ENCODE measurements at places on chromosomes 16 and 17.

- DNase-seq: no peak
Measured at GRCh38 chr17:17403899-17404576, 72.8 kb upstream of the MED9 start.

DNA sequence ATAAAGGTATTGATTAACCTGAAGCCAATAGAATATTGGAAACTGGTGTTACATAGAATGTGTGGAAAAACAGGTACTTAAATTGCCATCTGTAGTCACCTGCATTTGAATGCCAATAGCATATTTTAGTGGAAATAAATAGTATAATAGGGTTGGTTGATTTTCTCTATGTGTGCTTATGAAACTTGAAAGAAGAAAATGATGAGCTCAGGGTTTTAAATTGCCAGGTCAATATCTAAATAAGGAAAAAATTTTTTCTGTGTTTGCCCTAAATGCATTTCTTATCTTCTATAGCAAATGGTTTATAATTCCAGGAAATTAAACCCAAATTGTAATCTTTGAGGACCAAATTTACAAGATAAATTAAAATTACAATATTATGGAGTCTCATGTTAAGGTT lies 626.6 kb downstream of the CDH8 start:
- no peak for DNase-seq

GRCh38 chr16:4489030-4489429 lies 12.8 kb downstream of the HMOX2 start:
- peak; percentile 88 for DNase-seq

DNA sequence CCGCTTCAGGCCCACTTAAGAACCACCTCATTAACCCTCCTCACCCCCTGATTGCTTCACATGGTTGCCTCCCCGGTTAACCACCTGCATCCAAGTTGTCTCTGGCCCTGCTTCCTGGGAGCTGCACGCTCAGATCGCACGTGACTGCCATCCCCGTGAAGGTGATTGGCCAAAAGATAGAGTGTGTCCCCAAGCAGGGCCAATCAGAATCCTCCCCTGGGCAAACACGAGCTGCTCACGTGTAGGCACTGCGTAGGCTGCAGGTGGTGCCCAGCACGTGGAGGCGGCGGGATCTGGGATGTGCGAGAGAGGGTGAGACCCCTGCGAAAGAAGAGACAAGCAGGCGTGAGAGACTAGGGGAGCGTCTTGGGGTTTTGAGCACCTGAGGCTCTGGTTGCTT lies 111.8 kb upstream of the CRHR1 start:
- DNase-seq: no peak

GRCh38 chr17:31900877-31901276 lies 631 bp downstream of the UTP6 start:
- peak; percentile 40 for DNase-seq

DNA sequence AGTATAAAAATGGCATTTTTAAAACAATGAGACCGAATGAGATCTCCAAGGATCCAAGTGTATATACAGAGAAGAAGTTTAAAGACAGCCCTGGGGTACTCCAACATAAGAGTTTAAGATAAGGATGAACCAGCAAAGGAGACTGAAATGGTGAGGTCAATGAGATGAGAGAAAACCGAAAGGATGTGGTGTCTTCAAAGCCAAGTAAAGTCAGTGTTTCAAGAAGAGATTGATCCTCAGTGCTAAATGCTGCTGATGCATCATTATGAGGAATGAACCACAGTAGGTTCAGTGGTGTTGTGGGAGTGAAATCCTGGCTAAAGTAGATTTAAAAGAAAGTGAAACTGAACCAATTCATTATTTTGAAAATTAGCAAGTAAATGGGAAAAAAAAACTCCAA lies 38.1 kb upstream of the NLK start:
- no peak for DNase-seq

DNA sequence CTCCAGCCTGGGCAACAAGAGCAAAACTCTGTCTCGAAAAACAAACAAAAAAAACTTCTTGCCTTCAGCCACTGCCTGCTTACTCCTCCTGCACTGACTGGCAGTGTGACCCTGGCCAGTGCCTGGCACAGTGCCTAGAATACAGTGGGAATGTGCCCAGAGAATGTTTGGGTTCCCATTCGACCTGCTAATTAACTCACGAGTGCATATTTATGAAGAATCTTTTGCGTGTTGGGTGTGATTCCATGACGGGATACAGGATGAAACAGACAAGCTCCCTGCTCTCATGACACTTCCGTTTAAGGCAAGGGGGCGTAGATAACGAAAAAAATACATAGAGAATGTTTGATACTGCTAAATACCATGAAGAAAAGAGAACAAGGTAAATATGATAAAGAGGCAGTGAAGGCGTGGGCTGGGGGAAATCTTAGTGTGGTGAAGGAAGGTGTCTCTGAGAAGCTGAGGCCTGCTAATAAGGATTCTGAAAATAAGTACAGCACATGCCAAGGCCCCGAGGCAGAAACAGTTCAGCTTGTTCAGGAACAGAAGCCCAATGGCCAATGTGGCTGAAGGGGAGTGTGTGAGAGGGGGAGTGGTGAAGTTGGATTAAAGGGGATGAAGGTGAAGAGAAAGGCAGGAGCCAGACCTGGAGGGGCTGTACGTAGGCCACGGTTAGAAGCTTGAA lies 4.3 kb downstream of the ABI3 start:
- no peak for DNase-seq

GRCh38 chr16:71327720-71328119 lies 30.8 kb upstream of the CALB2 start:
- DNase-seq: no peak

GRCh38 chr17:146983-147761 lies 9.8 kb downstream of the SCGB1C2 start:
- DNase-seq: no peak

DNA sequence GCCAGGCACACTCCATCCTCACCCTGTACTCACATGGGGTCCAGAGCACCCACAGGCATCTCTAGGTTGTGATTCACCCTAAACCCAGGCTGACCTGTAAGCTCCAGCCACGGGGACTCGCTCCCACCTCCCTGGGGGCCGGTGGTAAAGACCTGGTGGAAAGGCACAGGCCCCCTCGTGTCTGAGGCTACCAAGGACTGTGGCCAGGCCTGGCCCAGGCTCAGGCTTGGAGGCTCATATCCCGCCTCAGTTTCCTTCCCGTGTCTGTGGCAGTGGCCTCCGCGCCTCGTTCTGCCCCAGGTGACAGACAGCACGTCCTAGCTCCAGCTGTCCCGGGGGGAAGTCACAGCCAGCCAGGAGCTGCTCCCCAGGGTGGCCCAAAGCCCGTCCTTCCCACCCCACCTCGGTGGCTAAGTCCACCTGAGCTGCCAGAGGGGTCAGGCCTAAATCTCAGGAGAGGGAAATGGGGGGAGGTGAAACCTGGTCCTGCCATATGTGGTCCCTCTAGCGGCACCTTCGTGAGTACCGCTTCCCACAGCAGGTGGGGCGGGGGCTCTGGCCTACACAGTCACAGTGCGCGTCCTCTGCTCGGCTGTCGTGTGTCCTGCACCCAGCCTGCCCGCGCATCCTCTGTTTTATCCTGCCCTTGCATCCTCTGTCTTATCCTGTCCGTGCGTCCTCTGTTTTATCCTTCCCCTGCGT lies 12.6 kb downstream of the CDH15 start:
- no peak for DNase-seq

DNA sequence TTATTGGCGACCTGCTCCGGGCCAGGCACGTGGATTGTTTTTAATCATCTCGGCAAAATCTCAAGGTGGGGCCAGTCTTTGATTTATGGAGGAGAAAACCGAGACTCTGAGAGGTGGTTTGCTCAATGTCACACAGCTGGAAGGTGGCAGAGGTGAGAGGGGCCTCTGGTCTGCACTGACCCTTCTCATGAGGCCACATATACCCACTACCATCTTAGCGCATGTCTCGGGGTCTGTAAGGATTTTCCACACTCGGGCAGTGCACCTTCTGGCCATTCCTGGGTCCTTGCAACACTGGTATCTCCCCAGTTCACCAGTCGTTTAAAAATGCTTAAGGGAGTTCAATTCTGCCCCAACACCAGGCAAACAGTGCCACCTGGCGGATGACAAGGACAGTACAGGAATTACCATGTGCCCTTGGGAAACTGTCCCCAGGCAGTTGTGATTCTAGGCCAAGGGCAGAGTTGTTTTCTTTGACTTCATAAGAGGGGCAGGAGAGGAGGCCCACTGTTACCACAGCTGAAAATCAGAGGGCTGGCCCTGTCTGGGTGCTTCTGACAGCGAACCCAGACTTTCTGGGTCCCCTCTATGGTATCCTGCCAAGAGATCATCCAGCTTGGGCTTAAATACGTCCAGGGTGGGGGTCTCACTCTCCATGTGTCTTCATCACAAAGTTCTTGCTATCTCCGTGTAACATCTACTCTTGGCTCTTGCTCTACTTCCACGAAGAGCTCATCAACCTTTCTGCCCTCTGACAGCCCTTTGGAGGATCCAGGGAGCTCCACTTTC lies 39.4 kb upstream of the RAI1 start:
- peak; percentile 87 for DNase-seq

GRCh38 chr17:47844227-47844626 lies 3.2 kb upstream of the SCRN2 start:
- peak; percentile 35 for DNase-seq
